ENCODE measurements at places on chromosomes 2 and 18. TPM values are rescaled to one million over a fixed set of nuclear protein-coding genes. Genes with fewer than 3 reads are reported as not detected.

Gene CD302
- polyA plus RNA-seq: 13.2 TPM

Gene EHBP1
- 51.1 TPM for polyA plus RNA-seq

Gene TMEM37
- polyA plus RNA-seq: 54.8 TPM

Gene FTCDNL1
- 1.2 TPM for polyA plus RNA-seq

Gene IL37
- 0.40 TPM for polyA plus RNA-seq

- no peak for DNase-seq
Observed at GRCh38 chr18:76725445-76725844, 96.9 kb upstream of the ZNF236 start.

DNA sequence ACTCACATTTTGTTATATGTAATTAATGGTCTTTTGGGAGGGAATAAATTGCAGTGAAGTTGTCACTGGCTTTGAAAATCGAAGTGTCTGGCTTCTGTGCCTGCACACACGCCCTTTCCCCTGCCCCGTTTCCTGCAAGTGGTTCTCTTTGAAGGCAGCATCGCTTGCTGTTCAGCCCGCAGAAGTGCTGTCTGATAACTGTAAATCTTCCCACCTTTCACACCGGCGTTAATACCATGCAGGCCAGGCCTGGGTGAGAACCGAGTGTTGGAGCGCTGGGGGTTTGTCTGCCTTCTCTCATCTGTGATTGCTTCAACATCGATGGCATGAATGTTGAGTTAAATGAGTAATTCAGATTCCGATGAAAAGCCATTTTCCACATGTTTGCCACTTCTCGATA is 37.9 kb upstream of the RPL31 start:
- DNase-seq: no peak

DNA sequence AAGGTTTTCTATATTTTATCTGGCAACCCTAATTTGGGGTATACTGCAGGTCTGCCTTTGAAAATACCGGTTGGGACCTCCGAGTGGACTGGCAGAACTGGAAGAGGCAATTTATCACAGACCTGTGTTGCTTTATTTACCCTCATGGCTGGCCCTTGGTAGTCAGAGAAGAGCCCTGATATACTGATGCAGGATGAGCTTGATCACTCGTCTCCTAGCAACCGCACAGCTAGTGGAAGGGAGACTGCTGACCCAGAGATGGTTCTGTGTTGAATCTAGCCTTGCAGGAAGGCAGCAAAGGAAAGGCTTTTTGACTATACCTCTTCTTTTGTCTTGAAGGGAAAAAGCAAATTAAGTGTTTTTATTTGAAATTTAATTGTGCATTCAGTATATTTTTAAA is 154.7 kb downstream of the EML6 start:
- DNase-seq: no peak

GRCh38 chr2:175871331-175872004 is 130.6 kb downstream of the LNPK start:
- no peak for DNase-seq

GRCh38 chr18:78639006-78639950 is 340.3 kb upstream of the SALL3 start:
- DNase-seq: no peak

DNA sequence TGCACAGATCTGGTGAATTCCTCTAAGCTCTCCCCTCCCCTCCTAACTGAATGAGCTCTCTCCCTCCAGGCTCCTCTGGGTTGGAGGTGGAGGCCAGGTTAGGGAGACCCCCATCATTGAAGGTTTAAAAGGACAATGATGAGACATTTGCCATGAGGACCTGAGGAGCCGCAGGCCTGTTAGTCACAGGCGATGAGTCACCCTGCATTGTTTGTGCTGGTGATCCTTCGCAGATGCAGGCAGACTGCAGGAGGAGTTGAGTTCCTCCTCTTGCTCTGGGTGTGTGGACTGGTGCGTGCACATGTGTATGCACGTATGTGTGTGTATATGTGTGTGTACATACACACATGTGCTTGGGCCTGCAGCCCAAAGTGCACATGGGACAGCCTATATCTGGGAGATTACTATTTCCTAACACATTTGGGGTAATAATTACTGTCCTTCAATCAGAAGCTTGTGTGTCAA is 42.0 kb downstream of the MCFD2 start:
- no peak for DNase-seq

- DNase-seq: no peak
Observed at GRCh38 chr2:177106212-177106611, 106.4 kb upstream of the HNRNPA3 start.

GRCh38 chr18:23826850-23827620 is 137.8 kb downstream of the LAMA3 start:
- DNase-seq: no peak

- no peak for DNase-seq
Observed at GRCh38 chr18:74430231-74430630, 26.9 kb downstream of the DIPK1C start.

DNA sequence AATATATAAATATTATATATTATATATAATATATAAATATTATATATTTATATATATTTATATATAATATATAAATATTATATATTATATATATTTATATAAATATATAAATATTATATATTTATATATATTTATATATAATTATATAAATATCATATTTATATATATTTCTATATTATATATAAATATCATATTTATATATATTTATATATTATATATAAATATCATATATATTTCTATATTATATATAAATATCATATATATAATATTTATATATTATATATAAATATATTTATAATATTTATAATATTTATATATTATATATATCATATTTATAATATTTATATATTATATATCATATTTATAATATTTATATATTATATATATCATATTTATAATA is 321.4 kb downstream of the CDH2 start:
- no peak for DNase-seq

Measured in left kidney (tissue), 8 donors.